Eye (tissue), 1 donor: ENCODE measurements at places on chromosomes 5 and 9.

DNA sequence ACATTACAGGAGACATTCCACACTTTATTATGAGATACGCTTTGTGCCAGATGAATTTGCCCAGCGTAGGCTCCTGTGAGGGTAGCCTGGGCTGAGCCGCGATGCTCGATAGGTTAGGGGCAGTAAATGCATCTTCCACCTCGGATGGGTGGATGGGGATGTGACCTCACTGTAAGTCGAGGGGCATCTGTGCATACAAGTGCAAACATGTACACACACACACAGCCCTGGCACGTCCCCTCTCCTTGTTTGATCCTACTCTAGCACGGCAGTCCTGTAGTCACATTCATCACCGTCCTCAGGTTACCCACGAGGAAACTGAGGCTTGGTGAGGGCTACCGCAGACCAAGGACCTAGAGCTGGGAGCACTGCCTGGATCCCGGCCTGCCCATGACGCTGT is 166.8 kb downstream of the COL23A1 start:
- no peak for DNase-seq

GRCh38 chr5:43730832-43731342 is 127.9 kb downstream of the NNT start:
- DNase-seq: no peak

GRCh38 chr5:15008476-15008875 is 136.9 kb upstream of the ANKH start:
- peak; percentile 35 for DNase-seq

DNA sequence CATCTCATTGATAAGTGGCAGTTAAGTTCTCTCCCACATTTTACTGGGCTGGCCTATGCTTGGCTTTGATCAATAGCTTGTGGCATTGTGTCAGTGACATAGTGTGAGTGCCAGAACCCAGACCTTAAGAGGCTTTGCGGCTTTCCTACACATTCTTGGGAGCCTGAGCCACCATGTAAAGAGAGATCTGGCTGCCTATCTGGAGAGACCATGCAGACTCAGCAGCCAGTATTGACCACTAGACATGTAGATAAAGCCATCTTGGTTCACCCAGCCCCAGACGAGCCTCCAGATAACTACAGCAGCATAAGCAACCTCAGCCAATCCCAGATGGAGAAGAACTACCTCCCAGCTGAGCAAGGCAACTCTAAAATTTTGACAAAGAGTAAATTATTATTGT is 28.6 kb downstream of the C9orf153 start:
- no peak for DNase-seq

DNA sequence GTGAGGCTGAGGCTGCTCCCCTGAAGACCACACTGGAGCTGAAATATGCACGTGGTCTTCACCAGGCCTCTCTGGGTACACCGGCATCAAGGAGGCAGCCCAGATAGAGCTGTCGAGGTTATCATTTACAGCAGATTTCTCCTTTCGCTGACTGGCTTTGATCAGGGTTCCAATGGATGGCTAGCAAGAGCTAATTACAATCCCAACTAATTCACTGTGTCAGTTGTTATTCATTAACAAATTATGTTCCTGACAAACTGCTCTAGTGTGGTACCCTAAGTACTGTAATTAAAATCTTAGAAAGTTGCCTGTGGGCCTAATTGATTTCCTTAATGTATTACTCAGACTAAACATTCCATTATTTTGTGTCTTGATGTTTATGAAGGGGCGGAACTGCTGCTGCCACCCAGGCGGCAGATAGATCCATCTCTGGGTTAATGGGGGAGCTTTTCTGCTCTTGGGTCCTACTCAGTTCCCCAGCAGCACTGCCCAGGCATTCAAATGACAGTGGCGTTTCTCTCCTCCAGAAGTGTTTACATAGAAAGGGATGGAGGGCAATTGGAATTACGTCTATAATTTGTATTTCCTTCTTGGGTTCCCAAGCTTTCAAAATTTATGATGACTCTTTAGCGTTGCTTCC is 71.7 kb upstream of the RAD23B start:
- peak; percentile 27 for DNase-seq

DNA sequence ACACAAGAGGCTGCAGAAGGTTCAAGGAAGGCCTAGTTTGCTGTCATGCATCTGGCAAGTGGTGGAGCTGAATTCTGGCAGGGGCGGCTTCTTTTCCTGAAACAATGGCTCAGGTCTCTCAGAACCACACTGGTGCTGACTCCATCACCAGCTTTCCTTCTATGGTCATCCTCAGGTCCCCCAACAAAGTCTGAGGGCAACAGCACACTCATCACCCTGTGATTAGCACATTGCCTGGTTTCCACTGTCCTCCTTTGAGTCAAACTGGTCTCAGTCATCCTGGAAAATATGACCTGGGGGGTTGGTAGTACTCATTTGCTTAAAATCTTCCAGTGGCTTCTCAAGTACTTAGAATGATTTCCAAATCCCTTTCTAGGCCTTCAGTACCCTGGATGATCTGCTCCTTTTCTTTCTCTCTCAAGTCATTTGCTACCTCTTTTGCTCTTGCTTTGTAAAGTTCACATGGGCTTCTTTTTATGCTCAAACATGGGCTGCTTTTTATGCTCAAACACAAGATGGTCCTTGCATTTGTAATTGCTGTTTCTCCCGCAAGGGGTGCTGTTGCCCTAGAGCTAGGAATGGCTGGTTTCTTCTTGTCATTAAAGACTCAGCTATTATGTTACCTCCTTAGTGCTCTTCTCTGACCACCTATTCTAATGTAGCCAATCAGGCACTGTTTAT is 144.9 kb downstream of the ALDH1A1 start:
- no peak for DNase-seq

DNA sequence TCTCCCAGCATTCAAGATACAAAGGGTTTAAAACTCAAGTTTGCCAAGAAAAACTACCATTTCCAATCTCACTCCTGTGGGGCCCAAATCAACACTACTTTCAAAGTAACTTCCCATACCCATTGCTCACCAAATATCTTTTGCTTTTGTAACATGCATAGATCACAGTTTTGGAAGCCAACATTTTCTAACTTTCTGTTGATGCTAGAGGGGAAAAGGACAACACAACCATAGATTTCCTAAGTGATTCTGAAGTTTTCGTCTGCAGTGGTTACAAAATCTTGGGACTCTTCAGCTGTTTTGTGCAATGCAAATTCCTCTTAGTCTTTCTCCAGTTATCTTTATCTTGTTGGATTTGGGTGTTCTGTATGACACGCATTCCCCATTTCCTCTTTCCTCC is 94.1 kb upstream of the PAPPA start:
- DNase-seq: no peak

DNA sequence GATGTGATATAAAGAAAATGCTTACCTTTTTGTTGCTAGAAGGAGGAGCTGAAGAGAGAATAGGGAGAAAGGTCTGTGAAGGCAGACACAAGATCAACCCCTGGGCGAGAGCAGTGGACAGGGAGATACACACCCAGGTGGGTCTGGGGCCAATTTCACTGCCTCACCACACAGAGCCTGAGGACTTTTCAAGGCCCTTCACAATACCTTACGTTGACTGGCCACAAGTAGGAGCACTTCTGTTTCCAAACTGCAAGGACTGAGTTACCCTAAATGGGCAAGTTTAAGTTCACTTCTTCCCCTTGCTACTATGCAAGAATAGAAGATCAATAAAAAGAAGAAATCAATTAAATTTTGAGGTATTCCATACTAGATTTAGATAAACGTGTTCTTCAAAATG is 174.5 kb upstream of the SLC12A2 start:
- no peak for DNase-seq

DNA sequence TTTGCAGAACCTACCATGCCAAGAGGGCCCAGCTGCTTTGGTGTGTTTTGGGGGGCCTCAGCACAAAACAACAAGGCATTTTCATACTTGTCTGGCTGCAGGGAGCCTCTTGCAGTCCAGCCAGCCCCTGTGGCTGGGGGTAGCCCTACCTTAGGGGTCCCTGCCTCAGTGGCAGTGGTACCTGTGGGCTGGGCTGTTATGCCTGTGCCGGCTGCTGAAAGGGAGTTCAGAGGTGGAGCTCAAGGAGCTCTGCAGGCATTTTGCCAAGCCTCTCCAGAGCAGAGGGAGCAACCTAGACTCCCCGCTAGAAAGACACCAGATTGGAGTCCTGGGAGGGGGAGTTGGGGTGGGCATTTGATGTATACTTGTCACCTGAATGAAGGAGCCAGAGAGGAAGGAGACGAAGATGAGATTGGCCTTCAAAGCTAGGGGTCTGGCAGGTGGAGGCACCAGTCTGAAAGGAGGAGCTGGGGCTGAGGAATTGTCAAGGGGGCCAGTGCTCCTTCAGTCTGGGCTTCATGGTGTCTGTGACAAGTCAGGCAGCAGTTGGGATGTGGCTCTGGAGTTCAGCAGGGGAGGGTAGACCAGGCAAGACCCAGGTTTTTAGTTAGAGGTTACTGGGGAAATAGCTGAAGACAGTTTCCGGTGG is 1.5 kb downstream of the SHROOM1 start:
- DNase-seq: no peak

GRCh38 chr9:135230386-135230765 is 142.9 kb downstream of the OLFM1 start:
- DNase-seq: no peak
